T follicular helper cell (primary cell): ENCODE measurements at places on chromosomes 4 and X.

DNA sequence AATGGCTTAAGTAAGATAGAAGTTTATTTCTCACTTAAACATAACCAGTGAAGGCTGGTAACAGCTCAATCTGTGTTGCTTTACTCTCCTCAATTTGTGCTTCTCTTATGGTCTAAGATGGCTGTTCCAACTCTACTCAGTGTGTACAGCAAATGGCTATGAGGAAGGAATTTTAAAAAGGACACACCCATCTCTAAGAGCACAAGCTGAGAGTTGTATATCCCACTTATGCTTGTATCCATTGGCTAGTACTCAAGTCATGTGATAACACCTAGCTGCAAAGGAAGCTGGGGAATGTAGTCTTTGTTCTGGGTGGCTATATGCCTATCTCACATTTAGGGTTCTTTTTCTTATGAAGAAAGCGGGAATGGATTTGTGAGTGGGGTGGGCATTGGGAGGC, 63.3 kb downstream of the GPAT3 start:
- DNase-seq, result no peak

GRCh38 chrX:30570505-30570904, 7.1 kb downstream of the TASL start:
- DNase-seq, result no peak

DNA sequence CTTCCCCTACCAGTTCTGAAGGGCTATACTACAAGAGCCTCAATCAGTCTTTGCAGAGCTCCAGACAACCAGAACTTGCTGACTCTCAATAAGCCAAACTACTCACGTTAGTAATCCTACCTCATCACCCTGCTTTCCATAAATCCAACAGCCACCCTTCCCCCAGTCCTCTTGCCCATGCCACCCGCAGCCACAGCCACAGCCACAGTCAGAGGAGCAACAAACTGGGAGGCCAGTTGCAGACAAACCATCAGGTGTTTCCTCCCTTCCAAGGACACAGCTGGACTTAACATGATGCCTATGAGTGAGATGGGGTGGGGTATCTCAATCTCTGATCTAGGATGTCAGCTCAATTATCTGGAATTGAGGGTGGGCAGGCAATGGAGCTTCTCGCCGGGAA, 1.0 kb downstream of the GABRA3 start:
- no peak for DNase-seq

DNA sequence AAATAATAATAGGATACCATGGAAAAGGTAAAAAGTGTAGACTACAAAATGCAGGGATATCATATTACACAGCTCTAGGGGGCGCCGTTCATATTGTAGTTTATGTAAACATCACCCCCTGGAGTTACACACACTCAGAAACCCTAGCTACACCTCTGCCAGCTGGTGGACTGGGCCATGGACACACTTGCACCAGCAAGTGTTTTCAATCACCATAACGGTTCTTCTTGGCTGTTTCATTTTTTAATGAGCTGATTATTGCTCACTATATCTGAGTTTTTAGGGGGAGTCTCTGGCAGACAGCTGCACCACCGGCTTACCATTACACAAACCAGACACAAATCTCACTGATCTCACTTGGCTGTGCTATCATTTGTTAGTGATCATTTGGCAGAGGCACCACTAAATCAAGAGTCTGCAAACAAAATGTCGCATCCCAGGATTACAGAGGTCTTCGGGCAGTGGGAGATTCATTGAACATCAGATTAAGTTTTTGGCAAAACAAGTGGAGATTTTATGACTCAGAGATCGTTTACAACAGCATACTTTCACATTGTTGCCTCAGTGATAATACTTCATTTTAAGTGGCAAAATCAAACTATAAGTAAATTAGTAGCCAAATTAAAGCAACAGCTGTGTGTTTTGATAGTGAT, 185.7 kb downstream of the UNC5C start:
- DNase-seq, result no peak

DNA sequence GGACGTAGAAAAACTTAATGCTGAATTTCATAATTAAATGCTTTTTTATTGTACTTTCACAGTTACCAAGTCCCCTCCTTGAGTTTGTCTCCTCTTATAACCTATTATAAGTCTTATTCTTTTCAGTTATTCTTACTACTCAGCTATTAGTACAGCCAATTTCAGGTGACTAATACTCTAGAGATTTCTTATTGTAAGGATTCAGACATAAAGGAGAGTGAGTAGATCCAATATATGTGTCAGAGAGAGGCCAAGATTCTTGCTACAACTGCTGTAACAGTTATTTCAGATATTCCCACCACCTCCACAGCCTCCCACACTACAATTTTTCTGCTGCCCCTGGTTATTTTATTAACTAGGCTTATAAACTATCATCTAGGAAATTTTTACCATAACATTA, 274.5 kb downstream of the GPAT3 start:
- DNase-seq, result no peak

DNA sequence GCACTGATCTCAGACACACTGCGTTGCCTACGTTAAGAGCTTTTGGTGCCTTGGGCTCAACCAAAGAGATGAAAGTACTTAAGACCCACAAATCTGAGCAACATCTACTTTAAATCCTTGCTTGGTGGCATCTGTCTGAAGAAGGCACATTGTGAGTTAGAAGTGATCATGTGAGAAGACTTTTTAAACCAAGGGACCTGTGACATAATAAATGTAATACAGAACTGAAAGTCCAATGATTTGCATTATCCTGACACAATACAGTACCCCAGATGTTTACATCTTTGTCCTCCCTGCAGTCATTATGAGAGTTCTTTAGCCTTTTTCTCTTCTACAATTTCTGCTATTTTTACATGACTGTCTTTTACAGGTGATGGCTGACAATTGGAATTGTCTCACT, 96.7 kb upstream of the FTHL17 start:
- DNase-seq, result no peak

- peak; percentile 34 for DNase-seq
Observed at GRCh38 chrX:16786791-16787735, 797 bp downstream of the TXLNG start.

DNA sequence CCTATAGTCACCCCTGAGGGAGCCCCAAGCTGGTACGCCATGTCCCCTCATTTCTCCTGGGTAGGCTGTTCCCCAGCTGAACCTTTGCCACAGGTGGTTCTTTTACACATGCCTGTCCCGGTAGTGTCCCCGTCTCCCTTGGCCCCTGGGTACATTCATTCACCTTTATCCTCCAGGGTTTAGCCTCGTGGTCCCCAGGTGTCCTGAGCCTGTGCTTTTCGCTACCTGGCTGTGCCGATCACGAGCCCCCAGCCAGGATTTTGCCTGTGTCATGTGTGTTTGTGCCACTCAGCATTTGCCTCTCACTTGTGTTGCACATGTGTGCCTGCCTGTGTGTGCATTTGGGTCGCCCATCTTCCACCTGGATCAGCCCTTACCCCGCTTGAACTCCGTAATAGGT, 57.6 kb downstream of the GPR143 start:
- no peak for DNase-seq

- no peak for DNase-seq
Observed at GRCh38 chr4:23717528-23718248, 172.2 kb downstream of the PPARGC1A start.

DNA sequence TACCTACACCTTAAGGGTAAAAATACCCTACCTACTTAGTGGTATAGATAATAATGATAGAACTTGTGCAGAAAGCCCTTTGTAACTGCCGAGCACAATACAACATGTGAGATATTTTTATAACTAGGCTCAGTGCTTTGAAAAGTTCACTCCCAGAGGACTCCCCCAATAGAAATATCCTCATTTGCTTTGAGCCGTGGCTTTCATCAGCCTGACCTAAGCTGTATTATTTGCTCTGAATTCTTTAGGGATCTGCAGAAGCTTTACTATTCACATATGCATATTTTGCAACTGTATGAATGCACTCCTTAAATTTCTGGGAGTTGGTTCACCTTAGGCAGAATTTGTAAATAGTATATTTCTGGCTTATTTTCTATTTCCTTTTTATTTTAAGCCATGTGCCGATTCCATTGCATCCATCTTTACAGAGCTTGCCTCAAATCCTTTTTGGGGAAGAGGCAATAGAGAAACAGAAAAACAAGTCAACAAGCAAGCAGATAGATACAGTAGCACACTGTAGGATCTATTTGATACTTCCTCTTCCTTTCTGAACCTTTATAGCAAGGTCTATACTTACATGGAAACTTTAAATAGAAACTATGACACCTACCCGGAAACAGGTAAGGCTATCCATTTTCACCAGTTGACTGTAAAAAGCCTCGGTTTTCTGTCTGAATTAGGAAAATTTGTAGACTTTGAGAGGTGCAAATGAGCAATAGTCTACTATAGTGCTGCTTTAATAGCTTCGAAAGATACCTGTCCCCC, 242.5 kb upstream of the VCX3A start:
- no peak for DNase-seq

GRCh38 chr4:109157696-109158095, 144.8 kb downstream of the COL25A1 start:
- no peak for DNase-seq

- no peak for DNase-seq
Observed at GRCh38 chrX:69177511-69178162, 12.4 kb upstream of the PJA1 start.

GRCh38 chrX:2172359-2172758, 328.4 kb downstream of the DHRSX start:
- no peak for DNase-seq

GRCh38 chr4:135515295-135515694, 1313.7 kb upstream of the PABPC4L start:
- no peak for DNase-seq

DNA sequence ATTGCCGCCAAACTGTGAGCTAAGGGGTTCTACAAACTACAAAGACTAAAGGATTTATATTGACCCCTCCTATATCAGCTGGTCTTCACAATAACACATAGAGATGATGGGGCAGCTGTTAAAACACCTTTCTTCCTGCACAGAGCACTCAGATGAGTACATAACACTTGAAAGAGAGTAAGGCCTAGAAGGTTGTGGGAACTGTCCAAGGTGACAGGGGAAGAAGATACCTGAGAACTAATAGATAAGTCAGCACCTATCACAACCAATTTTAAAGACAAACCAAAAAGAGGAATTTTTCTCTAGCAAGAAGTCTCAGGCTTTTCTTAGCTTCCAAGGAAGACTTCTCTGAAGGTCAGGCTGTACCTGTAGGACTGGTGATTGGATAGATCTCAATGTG, 19.1 kb upstream of the CXCL6 start:
- DNase-seq, result no peak

- DNase-seq, result no peak
Observed at GRCh38 chrX:18931972-18932371, 51.9 kb downstream of the PHKA2 start.

GRCh38 chr4:169024762-169025161, 14.7 kb upstream of the CBR4 start:
- DNase-seq, result no peak

- no peak for DNase-seq
Observed at GRCh38 chr4:112214390-112215264, 17.0 kb upstream of the AP1AR start.

- no peak for DNase-seq
Observed at GRCh38 chr4:20487446-20487845, 212.8 kb upstream of the PACRGL start.

DNA sequence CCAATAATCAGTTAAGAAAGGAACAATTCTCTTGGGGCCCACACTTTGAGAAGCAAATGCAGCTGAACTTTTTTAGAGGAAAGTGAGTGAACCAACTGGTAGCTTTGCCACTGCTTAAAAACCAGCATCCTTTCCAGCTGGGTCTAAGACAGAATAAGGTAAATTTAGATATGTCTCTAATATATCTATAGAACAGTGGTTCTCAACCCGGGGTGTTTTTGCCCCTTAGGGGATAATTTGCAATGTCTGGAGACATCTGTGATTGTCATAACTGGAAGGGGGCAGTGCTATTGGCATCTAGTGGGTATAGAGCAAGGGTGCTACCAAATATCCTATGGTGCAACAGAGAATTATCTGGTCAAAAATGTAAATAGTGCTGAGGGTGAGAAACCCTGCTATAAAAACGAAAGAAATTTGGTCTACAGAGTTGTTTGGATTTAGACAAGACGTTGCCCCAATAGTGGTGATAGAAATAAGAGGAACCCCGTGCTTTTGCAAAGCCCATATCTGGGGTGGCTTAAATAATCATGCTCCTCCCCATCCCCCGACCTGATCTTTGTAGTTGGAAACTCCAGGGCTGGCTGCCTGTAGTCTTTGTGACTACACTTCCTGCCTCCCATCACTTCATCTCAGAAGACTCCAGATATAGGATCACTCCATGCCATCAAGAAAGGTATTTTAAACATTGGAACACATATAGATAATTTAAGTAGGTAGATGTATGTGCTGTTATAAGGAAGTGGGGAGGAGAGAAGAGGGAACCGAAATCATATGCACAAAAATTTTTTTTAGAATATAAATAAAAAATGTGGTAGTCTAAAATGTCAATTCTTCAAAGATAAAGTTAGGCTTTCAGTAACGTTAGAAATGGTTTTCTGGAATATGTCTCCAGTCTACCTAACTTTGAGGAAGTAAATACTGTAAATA, at the start of gene TLR7:
TLR7 (plus strand) TSS at position 622 of the 927 bp plus-strand sequence. CDS start 507 bp downstream, outside the sequence.
- DNase-seq, result no peak

- no peak for DNase-seq
Observed at GRCh38 chr4:16837475-16837874, 61.0 kb downstream of the LDB2 start.
